Inflammatory macrophage (primary cell): ENCODE measurements at places on chromosomes 16 and 17.

DNA sequence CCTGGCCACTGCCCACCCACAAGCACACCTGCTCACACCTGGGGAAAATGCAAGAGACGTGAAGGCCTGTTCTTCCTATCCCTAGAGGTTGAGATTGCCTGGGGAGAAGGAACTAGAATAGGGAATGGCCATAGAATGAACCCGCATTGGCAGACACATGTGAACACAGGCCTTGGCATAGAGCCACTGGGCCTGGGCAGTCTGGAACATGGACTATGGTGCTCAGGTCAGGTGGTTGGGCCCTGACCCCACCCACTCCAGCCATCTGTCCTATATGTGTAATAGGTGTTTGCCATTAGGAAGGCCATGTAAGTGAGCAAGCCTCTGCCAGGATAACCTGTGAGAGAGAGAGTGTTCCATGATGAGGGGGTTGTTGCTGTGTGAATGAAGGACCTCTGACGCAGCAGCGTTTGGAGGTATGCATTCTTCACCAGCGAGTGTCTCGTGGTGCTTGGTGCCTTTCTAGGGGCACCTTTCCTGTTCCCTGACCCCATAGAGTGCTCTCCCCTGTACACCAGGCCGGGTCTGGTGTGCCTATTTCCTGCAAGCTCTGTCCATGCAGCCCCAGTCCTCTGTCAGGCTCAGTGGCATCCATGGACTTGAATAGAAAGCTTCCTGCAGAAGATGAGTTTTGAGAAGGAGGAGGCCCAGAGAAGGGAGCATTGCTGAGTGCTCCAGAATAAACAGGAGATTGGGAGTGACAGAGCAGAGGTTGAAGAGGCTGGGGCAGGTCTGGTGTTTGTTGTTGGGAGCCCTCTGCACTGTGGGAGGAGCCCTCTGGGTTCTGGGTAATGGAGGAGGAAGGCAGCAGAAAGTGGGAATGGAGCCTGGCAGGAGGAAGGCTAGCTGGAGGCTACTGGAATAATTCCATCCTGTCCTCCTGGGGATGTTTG lies 15.6 kb downstream of the CTRL start:
- DNase-seq, result no peak

DNA sequence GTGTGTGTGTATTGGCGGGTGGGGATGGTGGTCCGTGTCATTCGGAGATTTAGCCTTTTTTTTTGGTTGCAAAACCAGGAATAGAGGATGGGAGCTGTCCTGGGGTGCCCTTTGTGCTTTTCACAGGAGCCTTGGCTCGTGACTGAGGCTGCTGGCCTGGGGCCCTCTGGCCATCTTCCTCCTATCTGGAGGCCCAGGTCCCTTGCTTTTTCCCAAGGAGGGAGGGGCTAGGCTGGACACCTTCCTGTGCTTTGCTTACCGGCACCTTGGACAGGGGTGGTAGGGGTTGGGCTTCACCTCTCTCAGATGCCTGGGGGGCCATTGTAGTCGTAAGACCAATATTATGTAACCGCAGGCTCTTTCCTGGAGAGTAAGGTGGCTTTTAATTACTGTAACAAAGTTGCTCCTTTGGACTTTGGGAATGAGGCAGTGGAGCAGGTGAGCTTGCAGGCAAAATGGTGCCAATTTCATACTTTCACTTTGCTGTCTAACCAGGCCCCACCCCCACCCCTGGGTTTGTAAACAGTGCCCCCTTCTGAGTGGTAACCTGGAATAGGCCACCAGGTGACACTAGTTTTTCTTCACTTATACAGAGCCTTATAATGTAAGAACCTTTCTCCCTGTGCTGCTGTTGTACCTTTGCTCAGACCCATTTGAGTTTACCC lies 1.2 kb downstream of the DYNLL2 start:
- peak; percentile 12 for DNase-seq

- DNase-seq, result no peak
Measured at GRCh38 chr17:64056269-64057005, 36.0 kb upstream of the ICAM2 start.

GRCh38 chr16:27243725-27244362 lies 24.7 kb downstream of the NSMCE1 start:
- no peak for DNase-seq

DNA sequence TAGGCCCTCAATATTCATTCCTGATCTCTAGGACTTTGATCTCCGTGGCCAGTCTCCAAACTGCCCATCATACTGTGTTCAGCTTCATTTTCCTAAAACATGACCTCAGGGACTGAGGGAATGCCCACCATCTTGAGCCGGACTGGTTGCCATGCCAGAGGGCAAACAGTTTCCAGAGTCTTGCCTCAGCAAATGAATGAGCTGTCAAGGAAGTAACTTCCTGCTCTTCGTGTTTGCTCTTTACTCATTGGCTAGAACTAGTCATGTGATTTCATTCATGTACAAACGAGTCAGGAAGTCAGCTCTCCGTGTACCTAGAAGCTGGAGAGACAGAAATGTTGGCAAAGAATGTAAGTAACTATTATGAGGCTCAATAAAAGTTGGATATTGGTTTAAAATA lies 50.2 kb downstream of the ANKFN1 start:
- DNase-seq, result no peak

DNA sequence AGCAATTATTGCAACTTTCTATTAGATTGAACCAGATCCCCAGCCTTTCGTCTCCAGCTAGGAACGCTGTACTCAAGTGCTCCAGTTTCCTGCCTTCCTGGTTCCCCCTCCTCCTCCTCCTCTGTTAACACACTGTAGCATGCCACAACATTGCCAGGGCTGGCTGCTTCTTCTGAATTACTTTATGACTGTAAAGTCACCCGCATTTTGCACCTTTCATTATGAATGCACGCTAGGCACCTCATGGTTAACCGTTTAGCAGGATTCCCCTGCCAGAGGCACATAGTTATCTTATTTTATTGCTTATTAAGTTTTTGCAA lies 4.5 kb downstream of the ZNF423 start:
- DNase-seq, result no peak

GRCh38 chr17:28612531-28612930 lies 1.5 kb downstream of the RSKR start:
- no peak for DNase-seq

DNA sequence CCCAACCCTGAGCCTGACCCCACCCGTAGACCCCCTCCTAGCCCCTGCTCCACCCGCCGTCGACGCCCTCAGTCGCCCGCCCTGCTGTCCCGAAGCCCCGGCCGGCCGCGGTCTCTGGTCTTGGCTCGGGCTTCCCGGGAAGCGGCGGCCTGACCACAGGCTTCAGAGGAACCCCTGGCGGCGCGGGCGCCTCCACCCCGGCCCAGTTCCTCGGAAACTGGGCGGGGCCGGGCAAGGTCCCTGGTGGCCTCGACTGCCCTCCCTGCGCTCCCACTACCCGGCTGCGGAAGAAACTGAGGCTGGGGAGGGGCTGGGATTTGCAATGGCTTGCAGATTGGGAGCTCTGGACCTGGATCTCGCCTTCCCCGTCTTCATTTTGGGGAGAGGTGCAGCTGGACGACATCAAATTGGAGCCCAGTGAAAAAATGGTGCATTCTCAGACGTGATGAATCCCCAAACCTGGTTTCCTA lies 692 bp upstream of the SOCS1 start:
- no peak for DNase-seq

DNA sequence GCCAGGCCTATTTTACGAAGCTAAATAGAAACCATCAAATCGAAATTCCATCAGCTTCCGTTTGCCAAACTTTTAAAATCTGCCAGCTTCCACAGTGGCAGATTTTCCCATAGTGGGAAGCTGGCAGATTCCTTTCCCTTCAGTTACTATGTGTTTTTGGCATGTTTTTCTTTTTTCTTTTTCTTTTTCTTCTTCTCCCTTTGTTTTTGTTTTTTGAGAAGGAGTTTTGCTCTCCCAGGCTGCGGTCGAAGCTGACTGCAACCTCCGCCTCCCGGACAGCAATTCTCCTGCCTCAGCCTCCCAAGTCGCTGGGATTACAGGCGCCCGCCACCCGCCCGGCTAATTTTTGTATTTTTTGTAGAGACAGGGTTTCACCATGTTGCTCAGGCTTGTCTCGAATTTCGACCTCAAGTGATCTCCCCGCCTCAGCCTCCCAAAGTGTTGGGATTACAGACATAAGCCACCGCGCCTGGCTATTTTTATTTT lies 684 bp upstream of the CWC25 start:
- no peak for DNase-seq

DNA sequence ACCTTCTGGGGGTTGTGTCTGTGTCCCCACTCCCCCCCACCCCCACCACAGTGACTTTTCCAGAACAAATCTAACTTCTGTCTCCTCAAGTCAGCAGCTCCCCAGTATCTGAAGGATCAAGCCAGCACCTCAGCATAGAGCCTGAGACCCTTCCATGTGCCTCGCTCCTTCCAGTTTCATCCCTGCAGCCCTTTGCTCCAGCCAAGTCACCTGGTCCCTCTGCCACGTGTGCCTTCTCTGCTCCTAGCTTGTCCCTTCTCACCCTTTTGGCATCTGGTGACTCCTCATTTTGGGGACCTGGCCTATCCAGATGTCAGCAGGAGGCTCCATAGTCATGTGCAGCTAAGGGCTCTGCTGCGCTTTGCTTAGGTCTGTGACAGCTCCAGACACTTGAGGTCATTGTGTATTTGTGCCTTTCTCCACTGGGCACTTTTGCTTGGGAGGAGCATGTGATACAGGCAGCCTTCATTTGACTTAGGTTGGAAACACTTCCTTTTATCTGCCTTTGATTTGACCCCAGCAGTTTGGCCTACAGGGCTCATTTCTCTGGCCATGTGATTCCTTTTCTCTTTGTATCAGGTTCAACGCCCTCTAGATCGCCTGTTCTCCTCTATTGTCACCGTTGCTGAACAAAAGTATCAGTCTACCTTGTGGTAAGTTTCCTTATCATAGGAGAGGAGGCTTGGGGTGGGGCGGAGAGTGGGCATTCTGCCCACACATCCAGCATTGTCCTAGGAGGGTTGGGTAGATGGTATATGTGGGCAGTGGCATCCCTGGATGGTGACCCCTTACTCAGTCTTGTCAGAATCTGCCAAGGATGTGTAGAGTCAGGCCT lies 7.1 kb upstream of the NFATC3 start:
- DNase-seq, result peak; percentile 89

DNA sequence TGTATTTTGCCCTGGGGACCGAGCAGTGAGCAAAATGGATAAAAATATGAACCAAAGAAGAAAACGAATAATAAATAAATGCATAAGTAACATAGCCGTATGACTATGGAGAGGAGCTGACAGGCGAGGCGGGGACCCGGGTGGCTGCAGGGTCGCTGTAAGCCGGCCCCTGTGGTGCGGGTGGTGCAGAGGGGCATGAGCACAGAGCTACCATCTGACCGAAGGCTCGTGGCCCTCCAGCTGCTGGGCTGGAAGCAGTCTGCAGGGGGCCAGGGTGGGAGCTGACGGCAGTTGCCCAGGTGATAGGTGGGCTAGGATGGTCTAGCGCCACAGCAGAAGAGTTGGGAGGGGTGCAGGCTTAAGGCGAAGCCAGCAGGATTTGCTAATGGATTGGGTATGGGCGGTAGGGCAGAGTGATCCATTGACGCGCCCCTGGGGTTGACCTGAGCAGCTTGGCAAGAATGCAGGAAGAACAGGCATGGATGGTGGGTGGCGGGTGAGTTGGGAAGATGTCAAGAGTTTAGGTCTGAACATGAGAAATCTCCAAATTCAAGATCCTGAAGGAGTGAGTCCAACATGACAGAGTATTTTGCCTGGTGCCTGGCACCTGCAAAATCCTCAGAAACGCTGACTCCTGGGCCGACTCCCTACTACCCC lies 228.0 kb downstream of the FOXL1 start:
- DNase-seq, result no peak

DNA sequence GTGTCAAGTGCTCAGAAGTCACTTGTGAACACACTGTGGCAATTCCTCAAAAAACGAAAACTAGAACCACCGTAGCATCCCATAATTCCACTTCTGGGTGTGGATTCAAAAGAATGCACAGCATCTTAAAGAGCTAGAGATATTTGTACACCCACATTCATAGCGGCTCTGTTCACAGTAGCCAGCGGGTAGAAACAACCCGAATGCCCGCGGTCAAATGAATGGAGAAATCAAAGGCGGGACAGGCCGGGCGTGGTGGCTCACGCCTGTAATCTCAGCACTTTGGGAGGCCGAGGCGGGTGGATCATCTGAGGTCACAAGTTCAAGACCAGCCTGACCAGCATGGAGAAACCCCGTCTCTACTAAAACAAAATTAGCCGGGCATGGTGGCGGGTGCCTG lies 337.5 kb downstream of the SEC14L1 start:
- DNase-seq, result peak; percentile 30

DNA sequence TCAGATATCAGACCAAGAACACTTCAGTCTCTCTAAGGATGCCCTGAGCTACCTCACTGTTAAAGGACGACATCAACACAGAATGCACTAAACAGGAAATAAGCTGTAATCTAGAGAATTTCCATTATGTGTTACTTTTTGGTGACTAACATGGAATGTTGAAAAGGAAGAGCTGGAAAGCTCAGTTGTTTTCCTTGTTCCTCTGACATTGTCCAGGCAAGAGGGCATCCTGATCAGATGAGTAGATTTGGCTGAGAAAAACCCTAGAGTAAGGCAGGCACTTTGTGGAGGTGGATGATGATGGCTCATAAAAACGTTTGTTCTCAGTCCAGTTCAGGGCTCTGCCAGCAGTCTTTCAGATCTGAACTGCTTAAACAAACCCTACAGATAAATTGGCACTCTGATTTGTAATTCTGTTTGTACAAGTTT lies 34.0 kb downstream of the DGKE start:
- no peak for DNase-seq
